ENCODE measurements at places on chromosomes 13 and 19.

DNA sequence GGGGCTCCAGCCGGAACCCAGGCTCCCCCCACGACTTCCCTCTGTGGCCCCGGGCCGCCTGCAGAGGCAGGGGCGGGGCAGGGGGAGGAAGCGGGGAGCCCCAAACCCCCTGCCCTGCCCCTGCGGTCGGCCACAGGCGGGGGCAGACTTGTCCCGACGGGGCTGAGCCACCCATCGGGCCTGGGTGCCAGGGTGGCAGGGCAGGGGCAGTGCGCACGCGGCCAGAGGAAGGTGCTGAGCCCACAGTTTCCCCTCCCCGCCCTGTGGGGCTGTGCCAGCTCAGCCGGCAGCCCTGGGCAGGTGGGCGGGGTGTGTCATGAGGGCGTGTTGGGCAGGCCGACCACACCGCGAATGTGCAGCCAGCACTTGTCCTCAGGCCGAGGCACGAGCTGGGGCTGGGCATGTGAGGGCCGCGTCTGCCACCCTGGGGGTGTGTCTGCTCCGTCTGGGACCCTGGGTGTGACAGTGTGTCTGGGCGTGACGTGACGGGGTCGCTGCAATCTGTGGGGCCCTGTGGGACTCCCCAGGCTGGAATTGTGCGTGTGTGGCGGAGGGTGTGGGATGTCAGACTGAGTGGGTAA lies 17.7 kb downstream of the CCDC97 start:
- no peak for DNase-seq

DNA sequence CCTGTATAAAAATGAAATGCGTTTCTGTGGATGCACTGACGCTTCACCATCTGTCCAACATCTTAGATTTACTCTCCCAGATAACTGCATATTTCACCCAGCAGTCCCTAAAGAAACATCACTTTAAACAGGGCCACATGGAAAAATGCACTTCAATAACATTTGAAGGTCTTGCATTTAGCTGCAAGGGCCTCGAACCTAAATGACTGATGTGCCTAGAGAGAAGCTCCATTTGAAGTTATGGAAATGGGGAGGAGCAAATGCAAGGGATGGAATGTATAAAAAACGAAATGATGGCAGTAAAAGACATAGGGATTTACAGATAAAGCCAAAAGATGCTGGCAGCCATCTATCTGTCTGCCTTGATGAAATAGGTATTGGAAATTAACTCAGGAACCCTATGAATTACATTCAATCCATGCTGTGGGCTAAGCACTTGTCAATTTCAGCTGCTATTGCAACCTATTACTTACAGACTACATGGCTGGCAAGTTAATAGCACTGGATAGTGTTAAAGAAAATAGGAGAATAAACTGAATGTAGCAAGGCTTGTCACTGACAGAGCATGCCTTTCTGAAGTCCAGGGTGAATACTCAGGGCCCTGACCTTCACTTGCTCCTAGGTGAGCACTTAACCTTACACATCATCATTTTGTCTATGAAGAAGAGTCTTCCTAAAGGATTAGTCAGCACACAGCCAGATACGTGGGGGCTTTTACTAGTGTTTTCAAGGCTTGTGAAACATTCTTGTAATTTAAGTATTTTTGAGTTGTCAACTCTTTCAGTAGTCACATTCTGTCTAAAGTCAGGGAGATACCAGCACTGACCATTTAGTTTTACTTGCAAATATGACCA lies 963.4 kb downstream of the PCDH17 start:
- no peak for DNase-seq

DNA sequence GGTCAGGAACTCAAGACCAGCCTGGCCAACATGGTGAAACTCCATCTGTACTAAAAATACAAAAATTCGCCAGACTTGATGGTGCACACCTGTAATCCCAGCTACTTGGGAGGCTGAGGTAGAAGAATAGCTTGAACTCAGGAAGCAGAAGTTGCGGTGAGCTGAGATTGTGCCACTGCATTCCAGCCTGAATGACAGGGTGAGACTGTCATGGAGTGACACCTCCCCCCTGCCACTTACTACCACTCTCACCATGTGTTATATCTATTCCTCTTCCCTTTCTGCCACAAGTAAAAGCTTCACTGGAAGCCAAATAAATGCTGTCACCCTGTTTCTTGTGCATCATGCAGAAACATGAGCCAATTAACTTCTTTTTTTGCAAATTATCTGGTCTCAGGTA lies 10.6 kb upstream of the CEACAM4 start:
- DNase-seq = no peak

GRCh38 chr13:31214435-31214834 lies 14.7 kb downstream of the B3GLCT start:
- DNase-seq = no peak

GRCh38 chr19:7916103-7916954 lies 1.7 kb downstream of the TGFBR3L start:
- no peak for DNase-seq

DNA sequence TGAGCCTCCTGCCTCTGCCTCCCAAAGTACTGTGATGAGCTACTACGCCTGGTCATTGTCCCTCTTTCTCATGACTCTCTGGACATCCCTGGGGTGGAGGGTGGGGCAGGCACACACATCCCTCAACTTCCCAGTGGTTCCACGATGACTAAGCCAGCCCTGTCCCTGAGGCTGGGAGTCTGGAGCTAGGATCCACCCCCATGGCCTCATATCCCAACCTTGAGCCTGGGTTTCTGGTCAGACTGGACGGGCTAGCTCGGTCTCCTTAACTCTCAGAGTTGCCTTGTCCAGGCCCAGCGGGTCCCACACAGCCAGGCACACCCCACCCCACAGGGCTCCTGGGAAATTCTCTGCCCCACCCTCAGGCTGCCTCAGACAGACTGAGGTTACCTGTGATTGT lies 19.6 kb downstream of the IER2 start:
- no peak for DNase-seq

DNA sequence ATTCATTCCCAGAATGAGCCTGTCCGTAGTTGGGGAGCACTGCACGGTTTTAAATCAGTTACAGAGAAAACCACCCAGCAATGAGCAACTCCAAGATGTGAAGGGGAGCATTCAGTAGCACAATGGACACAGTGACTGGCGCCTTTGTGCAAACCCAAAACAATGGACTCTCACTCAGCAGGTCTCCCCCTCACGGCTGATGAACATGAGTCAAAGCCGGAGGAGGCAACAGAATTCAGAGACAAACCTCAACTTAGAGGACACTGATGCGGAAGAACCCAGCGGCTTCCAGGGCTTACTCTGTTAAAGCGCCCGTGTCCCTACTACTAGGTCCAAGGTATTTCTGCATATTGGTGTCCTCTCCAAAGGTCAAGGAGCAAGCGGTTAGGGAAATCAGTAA lies 17.7 kb downstream of the PLEKHF1 start:
- DNase-seq = no peak

DNA sequence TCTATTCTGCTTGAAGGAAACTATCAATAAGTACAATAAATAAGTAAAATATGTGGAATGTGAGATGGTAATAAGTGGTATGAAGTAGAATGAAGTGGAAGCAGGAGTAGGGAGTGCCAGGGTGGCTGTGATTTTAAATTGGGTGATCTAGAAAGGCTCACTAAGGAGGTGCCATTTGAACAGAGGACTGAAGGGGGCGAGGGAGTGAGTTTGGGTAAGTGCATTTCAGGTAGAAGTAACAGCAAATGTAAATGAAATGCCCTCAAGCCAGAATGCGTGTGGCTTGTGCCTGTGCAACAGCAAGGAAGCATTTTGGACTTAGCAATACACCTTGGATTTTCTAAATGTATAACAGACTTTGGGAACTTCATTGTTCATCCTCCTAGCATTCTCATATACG lies 77.1 kb downstream of the CCNA1 start:
- no peak for DNase-seq

- DNase-seq = no peak
Observed at GRCh38 chr19:28239270-28239669, 973.7 kb downstream of the UQCRFS1 start.

DNA sequence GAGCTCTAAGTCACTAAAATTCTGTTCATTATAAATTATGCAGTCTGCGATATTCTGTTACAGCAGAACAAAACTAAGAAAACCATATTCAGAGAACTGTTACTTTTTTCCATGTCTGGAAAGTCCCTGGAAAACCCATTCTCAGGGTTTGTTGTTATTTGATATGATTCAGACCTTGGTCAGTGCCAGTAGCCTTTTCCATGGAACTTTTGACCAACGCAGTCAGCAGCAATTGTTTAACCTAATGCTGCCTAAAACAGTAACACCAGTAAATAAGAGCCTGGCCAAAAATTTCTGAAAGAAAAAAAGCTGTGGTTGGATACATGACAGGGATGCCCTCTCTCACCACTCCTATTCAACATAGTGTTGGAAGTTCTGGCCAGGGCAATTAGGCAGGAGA lies 402.7 kb downstream of the TBC1D4 start:
- no peak for DNase-seq

DNA sequence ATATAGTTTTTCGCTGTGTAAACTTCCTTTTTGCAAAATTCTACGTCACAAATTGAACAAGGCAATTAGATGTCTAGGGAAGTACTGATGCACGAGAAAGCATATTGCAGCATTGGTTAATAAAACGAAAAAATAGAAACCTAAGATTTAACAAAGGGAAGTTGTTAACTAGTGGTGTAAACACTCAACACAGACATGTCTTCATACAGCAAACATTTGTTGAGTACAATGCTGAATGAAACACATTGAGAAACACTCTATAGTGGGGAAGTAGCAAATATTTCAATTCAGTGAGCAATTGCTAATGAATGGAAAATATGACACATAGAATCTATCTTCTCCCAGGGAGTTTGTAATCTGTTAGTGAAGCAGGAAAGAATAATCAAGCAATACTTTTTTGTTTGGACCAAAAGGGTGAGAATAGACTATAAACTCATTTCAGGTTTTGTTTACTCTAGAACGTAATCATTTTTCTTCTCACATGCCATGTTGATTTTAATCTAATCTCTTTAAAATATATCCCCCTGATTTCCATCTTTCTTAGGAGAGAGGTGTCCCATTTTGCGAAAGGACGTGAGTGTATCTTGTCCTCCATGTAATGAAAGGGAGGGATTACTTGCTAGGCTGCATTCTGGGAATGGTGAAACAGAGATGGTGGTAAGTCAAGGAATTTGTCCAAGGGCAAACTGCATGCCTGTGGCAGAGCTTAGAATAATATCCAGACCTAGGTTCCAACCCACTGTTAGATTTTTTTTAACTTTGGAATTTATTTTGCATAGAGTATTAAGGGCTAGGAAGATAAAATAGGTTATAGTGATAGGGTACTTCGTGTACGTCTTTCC lies 1.7 kb upstream of the ANKRD10 start:
- DNase-seq = no peak

GRCh38 chr19:16247353-16248182 lies 49.9 kb downstream of the AP1M1 start:
- DNase-seq = no peak

- DNase-seq = no peak
Observed at GRCh38 chr19:22326219-22326618, 40.0 kb downstream of the ZNF729 start.

DNA sequence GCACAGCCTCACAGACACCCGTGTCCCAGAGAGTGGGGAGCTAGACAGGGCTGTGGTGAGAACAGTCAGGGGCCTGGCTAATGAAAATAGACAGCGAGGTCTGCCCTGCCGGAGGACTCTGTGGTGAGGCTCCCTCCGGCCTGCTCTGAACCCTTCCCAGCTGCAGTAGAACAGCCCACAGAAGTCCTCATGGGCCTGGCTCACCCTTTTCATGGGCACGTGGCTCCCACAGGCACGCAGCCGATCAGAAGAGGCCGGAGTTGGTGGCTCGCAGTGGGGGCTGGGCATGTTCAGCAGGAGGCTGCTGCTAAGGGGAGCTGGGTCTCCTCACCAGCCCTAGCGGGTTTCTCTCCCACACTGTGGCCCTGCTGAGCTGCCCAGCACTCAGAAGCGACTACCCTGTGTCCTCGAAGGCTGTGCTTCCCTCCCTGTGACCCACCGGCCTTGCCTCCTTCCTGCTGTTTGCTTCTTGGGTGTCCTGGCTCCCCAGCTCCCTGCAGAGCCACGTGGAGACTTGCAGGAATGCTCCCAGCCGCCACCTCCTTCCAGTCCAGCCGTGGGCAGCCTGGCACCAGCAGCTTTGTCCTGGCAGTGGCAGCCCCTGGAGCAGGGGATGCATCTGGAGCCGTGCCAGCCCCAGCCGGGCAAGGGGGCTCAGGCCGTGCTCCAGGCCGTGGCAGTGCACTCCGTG lies 138.7 kb downstream of the KDM4B start:
- DNase-seq = no peak

Measured in GOT3 (cell line).